ENCODE measurements at places on chromosomes 7 and 10.

DNA sequence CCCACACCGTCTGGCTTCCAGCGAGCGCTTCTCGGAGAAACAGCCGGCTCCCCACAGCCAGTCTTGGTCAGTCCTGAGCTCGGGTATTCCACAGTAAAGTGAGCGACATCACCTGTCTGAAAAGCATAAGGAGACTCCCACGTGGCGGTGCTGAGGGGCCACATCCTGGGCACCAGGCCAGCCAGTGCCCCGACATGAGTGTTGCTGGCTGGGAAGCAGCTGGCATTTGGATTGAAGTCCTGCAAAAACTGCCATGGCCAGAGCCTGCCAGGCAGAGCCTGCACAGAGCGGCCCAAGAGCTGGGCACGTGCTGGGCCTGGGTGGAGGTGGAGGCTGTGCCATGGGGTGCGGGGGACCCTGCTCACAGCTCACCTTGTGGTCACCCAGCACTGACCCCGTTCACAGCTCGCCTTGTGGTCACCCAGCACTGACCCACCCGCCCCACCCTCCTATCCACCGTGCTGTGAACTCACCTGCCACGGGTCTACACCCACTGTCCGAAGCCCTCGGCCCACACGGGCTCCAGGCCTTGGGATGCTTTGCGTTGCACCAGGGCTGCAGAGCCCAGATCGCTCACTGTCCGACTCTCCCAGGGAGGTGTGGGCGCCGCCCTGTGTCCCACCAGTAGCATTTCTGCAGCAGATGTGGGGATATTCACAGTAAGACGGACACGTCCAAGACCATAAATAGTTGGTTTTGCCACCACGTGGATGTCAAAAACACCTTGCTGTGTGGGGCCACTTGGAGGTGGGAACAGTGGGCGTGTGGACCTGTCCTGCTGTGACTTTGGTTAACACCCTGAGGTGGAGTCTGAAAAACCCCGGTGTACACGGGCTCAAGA is 48.8 kb downstream of the PITRM1 start:
- no peak for DNase-seq

GRCh38 chr7:94655126-94655847 is 646 bp downstream of the SGCE start:
- no peak for DNase-seq

- DNase-seq = no peak
Observed at GRCh38 chr10:43082746-43083145, 5.9 kb downstream of the RET start.

DNA sequence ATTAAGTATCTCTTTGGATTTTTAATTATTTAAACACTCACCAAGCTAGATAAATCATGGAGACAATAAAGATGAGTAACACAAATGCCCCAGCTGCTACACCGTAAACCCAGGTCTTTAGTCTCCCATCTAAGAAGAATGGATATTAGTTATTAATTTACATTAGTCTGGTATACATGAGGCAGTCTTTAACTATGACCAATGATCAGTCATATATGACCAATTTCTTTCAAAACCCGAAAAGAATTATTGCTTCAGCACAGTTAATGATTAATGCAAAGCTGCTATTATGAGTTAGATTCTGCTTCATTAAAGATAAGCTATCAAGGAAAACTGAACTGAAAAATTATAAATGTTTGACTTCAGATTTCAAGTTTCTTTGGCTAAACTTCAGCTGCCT is 402.9 kb downstream of the PHF14 start:
- DNase-seq = no peak

All from activated T-cell treated with anti-CD3 and anti-CD28 coated beads for 1 hour (primary cell).